Motor neuron (in vitro differentiated cells): ENCODE measurements at places on chromosomes 3 and 15. TPM values are rescaled to one million over a fixed set of nuclear protein-coding genes. Genes with fewer than 3 reads are reported as not detected.

COPG1 gene
- 172 and 184 TPM in 2 replicates for total RNA-seq

PPM1L gene
- total RNA-seq = 19.9 and 21.1 TPM in 2 replicates

TEX9 gene
- total RNA-seq = 9.6 and 11.0 TPM in 2 replicates

SENP8 gene
- 2.5 and 2.6 TPM in 2 replicates for total RNA-seq

DNA sequence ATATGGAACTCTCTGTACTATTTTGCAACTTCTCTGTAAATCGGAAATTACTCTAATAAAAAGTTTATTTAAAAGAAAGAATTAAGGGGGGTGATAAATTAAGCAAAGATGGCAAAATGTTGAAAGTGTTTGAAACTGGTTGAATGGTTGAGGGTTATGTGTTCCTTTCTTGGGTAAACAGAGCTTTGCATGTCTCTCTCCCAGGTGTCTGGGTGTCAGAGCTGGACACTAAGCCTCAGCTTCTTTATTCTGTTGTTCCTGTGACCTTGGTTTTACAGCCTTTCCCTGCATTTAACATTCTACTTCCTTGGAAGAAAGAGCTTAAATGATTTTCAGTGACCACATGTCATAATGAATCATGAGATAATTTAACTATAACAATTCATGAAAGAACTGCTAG lies 7.2 kb downstream of the GPR171 start:
- no peak for ATAC-seq

GRCh38 chr3:69684309-69684961 lies 54.8 kb upstream of the MITF start:
- ATAC-seq = no peak

DNA sequence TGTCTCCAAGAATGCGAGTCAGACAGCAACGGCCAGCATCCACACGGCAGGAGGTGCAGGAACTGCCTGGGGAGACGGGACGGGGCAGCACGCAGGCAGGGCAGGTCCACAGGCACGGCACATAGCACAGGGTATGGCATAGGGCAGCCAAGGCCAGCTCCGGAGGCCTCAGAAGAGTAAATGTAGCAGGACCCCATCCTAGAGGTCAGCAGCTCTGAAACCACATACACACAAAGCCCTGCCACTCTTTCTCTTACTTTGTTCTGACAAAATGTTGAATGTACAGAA lies 26.9 kb downstream of the ZXDC start:
- no peak for ATAC-seq

DNA sequence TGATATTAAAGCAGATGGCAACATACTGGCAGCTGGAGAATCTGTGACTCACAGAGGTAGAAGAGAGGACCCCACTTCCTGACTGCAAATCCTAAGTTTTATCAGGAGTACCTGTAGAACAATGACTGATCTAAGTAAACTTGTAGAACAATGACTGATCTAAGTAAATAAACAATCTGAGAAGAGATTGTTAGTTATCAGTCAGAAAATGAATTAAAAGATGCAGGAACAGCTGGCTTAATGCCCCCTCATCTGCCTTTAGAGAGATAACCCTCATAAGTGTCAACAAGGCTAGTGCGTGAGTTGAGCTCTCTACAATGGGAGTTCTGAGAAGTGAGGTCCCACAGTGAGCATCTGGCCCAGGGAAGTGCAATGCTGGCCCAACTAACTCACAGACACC lies 14.6 kb downstream of the ACAD11 start:
- ATAC-seq = no peak

GRCh38 chr15:50249704-50250103 lies 15.8 kb downstream of the HDC start:
- no peak for ATAC-seq

DNA sequence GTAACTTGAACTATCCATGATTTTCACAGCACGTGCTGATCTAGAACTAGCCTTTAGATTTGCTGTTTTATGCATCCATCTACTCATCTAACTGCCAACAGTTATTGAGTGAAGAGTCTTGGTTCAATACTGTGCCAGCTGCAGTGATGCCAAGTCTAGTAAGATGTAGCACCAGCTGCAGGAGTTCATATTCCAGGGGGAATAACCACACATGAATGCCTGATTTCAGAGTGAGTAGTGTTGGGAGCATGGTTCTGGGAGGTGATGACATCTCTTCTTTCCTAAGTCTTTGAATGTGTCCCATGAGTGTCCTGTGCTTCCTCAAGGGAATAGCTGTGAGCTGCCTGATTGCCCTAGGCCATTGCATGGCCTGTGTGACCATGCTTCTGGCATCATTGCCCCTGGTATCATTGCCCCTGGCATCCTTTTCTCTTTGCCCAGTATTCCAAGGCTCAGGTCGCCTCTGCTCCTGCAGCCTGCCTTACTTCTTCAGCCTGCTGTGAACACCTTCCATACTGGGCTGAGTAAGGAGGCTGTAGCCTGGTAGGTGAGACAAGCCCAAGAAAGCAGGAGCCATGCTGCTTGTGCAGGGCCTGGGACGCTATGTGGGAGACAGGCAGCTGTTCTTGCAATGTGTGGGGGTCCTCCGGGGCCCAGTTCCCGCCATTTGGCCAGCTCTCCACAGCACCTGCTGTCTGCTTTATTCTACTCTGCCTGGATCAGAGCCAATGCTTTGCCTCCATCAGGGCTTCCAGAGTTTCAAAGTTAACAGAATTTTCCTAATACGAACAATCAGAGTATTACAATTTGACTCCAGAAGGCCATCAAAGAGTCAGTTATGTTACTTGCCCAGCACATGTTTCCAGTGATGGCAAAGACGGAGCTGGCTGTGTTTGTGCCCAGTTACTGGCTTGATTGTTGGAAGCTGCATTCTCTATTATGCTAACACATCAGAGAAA lies 73.2 kb downstream of the CLSTN2 start:
- no peak for ATAC-seq

DNA sequence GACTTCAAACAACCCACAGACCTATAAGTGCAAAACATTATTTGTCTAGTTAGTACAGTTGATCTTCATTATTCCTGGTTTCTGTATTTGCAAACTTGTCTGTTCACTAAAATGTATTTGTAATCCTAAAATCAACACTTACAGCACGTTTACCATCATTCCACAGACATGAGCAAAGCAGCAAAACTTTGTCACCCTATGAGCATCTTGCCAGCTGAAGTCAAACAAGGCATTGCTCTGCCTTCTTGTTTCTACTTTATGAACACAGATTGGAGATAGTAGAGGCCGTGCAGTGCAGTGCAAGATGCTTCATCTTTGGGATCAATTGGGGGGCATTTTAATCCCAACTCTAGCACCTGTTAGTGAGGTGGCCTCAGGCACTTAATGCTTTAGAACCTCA lies 202.1 kb downstream of the NLGN1 start:
- ATAC-seq = no peak

DNA sequence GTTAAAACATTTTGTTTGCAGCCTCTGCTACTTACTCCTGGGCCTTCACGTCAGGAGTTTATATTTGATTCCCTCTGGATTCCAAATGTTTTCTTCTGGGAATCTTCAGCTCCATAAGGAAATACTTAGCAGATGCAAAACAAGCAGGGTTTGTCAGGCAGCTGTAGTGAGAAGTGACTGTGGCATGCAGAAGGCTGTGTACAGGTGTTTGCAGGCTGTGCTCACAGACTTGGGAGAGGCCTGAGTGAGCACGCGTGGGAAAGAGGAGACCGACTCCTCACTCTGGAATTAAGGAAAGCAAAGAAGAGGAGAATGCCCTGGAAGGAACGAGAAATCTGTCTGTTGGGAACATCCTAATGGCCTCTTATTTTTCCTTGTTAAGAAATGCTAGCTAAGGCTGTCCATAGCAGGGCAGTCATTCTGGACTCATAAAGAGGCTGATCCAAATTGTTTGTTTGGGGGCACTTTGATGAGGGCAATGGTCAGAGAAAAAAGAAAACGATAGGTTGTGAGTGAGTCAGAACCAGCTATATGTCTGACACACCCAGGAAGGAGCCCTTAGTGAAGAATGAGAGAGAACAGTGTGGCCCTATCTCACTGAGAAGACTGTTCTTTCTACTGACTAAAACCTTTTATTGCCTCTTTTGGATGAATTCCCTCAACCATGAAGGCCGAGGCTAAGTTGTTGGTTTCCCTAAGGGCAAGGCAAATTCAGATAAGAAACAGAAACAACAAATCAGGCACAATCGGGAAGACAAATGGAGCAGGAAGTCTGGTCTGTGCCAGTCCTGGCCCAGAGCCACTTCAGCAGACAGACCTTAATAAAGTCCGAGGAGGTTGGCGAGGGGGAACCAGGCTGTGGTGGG lies 82.6 kb downstream of the TGFBR2 start:
- peak; percentile 27 for ATAC-seq

DNA sequence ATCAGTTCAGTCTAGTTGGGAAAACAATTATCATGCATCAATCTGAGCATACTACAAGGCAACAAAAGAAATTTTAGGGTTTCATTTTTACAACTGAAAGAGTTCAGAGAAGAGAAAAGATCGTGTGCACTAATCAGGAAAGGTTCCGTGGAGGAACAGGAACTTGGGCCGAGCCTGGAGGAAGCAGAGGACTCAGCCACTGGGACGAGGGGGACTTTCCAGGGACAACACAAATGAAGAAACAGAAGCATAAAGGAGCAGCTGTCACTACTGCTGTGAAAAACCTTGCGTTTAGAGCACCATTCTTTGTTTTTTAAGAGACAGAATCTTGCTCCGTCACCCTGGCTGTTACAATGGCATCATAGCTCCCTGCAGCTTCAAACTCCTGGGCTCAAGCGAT lies 60.5 kb downstream of the MYO1E start:
- no peak for ATAC-seq
